Activated CD4-positive, alpha-beta T cell treated with anti-CD3 and anti-CD28 coated beads for 1 hour (primary cell): ENCODE measurements at places on chromosomes 1 and 21.

- no peak for DNase-seq
Observed at GRCh38 chr1:55833529-55834091, 618.4 kb upstream of the USP24 start.

- no peak for DNase-seq
Observed at GRCh38 chr21:44027607-44028286, 15.6 kb downstream of the TRAPPC10 start.

DNA sequence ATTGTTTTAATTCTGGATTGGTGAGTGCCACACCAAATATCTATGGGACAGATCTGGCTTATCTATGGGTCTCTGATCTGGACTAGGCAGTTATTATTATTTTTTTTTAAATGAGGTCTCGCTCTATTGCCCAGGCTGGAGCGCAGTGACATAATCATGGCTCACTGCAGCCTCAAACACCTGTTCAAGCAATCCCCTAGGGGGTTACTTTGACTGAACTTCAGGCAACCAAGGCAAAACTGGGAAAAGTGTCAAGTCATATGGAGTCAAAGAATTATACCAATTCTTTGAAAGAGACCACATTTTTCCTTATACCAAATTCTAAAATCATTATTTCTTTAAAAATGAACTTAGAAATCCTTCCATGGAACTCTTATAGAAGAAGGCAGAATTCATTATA is 129.1 kb upstream of the HOOK1 start:
- DNase-seq = no peak

GRCh38 chr1:153058826-153059784 is 1.8 kb upstream of the SPRR2A start:
- no peak for DNase-seq

DNA sequence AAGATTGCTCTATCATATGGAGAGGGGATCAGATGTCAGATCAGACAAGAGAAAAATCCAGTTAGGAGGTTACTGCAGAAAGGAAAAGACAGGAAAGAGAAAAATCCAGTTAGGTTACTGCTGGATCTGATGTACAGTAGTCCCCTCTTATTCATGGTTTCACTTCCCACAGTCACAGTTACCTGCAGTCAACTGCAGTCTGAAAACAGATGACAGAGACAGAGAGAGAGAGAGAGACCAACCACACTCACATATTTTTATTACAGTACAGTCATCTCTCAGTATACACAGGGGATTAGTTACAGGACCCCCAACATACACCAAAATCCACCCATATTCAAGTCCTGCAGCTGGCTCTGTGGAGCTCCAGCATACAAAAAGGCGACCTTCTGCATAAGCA is 29.3 kb downstream of the NUP133 start:
- DNase-seq = no peak

DNA sequence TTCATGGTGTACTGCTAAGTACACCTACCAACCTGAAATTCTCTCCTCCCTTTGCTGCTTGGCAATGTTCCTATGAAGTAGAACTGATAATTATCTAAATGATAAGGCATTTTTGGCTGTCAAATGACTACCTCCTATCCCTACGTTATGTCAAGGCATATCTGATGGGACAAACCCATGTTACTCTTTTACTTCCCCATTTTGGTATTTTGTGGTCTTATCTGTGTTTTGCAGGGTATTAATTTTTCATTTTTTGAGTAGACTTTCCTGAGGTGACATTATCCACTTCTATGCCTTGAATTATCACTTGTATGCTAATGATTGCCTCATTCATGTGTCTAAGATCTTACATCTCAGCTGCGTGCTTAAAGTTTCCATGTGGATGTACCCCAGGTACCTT is 499.6 kb upstream of the B3GALT2 start:
- no peak for DNase-seq

- DNase-seq = no peak
Observed at GRCh38 chr21:14836950-14837349, 227.8 kb downstream of the NRIP1 start.

DNA sequence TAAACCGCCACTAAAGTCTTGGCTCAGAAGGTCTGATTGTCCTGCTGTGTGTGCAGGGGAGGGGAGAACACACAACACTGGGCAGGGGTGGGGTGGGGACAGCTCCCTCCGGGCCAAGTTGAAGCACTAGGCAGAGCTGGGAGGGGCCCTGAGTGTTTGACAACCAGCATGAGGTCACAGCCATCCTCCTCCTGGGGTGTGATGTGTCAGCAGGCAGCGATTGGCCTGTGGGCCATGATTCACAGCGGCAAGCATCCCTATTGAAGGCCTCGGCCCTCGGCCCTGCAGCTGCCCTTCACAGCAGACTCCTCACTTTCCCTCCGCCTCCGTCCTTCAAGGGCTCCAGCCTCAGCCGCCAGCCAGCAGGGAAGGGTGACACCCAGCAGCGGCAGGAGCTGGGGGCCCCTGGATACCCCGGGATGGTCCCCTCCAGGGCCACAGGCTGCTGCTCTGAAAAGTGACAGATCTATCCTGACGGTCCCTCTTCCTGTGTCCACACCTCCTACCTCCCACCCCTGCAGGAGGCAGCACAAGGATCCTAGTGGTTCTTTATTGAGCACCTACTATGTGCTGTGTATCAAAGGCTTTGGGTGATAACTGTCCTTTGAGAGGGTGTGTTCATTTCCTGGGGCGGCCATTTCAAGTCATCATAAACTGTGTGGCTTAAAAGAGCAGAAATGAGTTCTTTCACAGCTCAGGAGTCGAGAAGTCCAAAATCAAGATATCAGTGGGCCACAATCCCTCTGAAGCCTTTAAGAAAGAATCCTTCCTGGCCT is 66.0 kb upstream of the SLC25A33 start:
- DNase-seq = no peak

GRCh38 chr1:119600976-119601375 is 47.1 kb downstream of the ZNF697 start:
- no peak for DNase-seq

GRCh38 chr1:242454262-242455051 is 70.0 kb downstream of the PLD5 start:
- no peak for DNase-seq

- no peak for DNase-seq
Observed at GRCh38 chr1:99619583-99619982, 26.3 kb upstream of the PALMD start.

DNA sequence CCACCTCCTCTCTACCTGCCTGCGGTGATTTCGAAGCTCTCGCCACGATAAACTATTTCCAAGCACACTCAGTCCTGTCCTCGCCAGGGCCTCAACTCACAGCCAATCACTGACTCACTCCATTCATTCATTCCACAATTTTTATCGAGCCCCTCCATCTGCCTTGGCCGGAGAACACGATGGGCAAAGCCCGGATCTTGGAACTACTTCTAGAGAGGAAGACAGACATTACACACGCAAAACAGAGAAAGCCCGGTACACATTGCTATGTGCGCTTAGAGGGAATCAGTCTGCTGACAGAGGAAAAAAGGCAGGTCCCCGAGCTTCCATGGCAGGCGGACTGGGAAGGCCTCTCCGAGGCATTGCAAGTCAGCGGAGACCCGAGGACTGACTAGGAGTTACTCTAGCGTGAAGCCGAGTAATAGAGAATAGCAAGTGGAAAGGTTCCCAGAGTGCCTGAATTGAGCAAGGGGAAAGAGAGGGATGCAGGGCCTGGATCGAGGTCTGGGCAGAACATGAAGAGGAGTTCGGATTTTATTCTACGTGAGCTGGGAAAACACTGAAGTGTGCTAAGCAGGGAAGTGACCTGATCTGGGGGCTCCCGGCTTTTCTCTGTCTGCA is 54.2 kb upstream of the DNAJC6 start:
- DNase-seq = no peak

- no peak for DNase-seq
Observed at GRCh38 chr1:162626094-162626493, 6.2 kb upstream of the DDR2 start.

GRCh38 chr1:158045639-158046038 is 52.2 kb downstream of the KIRREL1 start:
- DNase-seq = no peak

- DNase-seq = no peak
Observed at GRCh38 chr1:67937010-67937409, 103.7 kb upstream of the GNG12 start.

DNA sequence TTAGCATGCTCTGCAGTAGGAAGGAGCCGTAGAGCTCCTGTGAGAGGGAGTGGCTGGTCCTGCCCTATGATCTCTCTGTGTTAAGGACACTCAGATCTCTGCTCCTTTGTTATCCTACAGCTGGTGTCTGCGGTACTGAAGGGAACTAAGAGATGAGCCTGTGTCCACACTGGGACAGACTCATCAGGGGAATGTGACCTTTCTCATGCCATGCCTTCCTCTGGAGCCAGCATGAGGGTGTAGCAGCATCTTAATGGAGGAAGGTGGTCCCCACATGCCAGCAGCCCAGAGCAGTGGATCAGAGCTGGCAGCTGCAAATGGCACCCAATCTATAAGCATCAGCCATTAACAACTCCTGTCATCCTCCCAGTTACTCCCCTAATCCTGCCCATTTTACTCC is 24.7 kb upstream of the GUCA2B start:
- DNase-seq = no peak

DNA sequence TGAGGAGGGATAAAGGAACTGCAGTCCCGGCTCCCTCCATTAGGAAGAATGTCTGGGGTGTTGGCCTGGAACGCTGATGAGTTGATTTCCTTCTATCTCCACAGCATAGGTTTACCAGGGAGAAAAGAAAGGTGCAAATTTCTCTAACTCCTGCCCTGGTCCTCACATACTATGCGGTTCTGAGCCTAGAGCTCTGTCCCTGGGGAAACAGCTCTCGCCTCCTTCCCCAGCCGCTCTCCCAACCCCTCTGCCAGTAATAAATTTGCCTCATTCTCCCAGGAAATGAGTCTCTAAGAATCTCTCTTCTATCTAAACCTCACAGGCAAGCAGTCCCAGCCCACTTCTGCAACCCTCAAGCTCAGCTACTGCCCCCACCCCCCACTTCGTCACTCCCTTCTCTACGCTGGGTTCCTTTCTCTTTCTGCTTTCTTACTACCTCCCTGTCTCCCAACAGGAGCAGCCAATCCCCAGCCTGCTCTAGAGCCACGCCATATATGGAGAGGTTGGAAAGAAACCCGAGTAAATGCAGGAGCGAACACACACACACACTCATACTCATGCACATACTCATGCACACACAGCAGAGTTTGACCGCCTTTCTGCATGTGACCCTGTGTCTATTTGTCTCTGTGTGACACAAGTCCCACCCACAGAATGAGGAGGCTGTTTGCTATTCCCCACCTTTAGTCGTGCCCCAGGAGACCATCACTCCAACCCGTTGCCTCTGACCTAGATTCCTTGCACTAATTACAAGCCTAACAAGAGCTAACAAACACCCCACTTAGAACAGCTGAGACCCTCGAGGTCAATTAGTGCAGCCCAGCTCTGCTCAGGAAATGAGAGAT is 13.4 kb downstream of the PLEKHO1 start:
- DNase-seq = no peak

GRCh38 chr1:64199154-64199553 is 4.3 kb upstream of the UBE2U start:
- DNase-seq = no peak

GRCh38 chr1:151806170-151806569 is 951 bp upstream of the LINGO4 start:
- DNase-seq = no peak

DNA sequence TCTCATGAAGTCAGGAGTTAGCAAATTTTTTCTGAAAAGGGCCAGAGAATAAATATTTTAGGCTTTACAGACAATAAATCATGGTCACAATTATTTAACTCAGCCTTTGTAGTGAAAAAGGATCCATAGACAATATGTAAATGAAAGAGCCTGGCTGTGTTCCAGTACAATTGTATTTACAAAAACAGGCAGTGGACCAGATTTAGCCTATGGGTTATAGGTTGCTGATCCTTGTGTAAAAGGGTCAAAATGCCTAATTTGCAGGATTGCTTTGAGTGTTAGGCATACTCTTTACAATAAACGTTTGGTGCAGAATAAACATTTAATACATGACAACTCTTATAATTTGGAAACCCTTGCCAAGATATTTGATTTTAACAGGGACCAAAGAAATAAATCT is 6.5 kb downstream of the SLAMF7 start:
- no peak for DNase-seq

GRCh38 chr1:95640746-95641145 is 406.7 kb downstream of the RWDD3 start:
- DNase-seq = no peak

DNA sequence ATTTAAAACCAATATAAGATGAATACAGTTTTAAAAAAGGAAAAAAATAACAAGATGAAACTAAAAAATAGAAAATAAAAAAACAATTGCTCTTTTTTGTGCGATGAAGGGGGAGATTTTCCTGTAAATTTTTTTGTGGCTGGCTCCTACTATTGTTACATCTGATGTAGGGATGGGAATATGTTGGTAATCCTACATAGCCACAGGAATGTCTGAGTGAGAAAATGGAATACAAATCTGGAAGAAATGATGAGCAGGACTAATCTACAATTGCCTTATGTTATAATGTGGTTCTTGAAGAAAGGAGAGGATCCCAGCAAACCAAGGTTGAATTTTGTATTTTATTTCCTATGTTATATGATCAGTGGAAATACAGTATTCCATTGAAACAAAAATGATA is 40.9 kb downstream of the ATP6V1G3 start:
- no peak for DNase-seq

DNA sequence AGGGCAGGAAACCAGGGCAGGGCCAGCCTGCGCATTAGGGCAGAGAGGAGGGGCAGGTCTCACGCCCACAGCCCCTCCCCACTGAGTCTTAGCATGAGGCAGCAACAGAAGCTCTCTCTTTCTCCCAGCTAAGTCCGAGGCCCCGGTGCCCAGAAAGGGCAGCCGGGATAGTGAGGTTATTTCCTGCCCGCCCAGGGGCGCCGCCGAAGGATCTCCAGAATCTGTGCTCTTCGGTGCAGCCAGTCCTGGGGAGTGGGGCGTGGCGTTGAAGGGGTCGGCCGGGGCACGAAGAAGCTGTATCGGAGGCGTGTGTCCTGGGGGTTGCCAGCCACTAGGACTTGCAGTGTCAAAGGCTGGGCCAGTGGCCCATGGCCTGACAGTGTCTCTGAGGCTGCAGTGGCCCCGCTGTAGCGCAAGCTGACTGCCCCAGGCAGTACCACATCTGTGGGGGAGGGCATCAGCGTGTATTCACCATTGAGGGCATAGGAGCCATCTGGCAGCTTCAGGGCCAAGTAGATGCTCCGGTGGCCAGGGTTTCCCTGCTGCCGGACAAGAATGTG is 7.8 kb downstream of the ADAMTS4 start:
- DNase-seq = no peak

DNA sequence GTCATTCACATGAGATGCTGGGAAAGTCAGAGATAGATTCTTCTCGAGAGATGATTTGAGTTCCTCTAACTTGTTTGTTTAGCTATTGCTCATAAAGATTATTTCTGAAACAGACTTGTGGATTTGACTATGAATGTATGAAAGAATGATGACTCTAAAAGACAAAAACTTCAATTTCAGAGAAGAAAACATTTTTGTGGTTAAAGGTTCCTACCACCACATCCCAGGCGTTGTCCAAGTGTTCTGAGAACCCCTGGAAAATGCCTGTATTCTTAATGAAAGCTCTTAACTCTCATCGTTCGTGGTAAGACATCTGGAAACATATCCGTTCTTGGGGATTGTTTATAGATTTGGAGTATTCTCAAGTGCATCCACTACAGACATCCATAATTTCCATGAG is 228.7 kb downstream of the BARHL2 start:
- no peak for DNase-seq
